ENCODE measurements at places on chromosomes 2 and 18.

- no peak for DNase-seq
Observed at GRCh38 chr2:138496096-138496651, 5.4 kb upstream of the SPOPL start.

- no peak for DNase-seq
Observed at GRCh38 chr2:112629823-112630222, 15.9 kb upstream of the SLC20A1 start.

- DNase-seq: no peak
Observed at GRCh38 chr18:76482267-76482666, 12.8 kb downstream of the ZNF516 start.

- no peak for DNase-seq
Observed at GRCh38 chr18:8657873-8658470, 47.4 kb upstream of the MTCL1 start.

GRCh38 chr2:196927376-196928225 lies 1.1 kb upstream of the PGAP1 start:
- DNase-seq: peak; percentile 37

DNA sequence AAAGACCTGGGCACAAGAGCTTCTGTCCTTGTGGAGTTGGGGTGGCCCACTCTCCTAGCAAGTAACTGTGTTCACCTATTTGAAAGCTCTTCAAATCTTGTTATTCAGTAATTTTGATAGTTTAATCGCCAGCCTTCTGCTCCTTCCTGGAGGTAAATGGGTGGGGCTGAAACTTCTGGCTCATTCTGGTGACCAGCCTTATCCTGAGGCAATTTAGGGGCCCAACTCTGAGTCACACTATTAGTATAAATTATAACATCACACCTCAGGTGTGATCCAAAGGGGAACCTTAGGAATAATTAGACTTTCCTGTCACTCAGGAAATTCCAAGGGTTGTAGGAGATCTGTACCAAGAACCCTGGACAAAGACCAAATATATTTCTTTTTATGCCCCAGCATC lies 255.8 kb upstream of the RGPD4 start:
- DNase-seq: no peak

DNA sequence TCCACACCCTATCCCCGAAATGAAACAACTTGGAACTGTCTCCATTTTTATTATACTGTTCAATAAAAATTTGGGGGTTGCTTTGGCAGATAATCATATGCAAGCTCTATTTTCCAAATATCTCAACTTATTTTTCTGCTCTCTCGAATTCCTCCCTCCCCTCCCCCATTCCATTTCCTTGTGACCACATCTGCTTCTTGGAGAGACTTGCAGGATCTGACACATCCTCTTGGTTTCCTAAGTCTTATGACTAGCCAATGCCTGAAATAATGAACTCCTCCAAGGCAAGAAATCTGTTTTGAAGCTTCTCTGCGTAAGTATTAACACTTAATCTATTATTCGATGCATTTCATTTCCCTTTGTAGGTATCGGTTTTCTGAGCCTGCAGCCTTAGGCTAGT lies 16.1 kb downstream of the TGIF1 start:
- DNase-seq: peak; percentile 76

- peak; percentile 75 for DNase-seq
Observed at GRCh38 chr2:28325567-28326468, 66.8 kb upstream of the FOSL2 start.

DNA sequence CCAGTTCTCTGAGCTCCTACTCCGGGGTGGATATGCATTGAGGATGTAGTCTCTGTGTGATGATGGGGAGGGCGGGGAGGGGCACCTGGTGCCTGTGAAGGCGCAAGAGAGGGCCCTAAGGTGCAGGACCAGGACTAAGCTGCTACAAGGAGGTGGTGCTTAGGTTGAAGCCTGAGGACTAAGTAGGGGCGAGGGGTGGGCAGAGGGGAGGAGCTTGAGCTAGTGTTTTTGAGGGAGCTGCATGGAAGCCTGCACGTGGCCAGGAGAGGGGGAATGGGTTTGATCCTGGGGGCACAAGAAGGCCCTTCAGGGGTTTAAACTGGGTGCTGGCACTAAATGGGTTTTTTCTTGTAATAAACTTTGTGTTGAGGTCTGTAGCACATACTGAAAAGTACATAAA lies 105.0 kb downstream of the UGGT1 start:
- no peak for DNase-seq

DNA sequence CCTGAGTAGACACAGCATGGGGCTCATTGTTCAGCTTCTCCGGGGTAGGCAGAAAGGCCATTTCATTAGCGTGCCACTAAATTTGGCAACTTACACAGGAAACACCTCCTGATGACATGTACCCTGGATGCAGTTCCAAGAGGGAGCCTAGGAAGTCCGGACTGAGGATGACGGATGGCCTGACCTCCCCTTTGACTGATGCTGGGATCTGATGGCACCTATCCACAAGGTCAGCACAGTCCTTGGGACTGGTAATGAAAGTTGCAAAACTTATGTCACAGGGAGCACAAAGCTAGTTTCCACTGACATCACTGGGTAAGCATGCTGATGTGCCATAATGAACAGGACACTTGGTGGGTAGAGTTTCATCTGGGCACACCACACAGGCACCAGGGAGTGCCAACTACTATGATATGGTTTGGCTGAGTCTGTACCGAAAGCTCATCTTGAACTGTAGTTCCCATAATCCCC lies 126.7 kb upstream of the ARL4C start:
- DNase-seq: no peak
